ENCODE measurements at places on chromosomes 1 and 21.

GRCh38 chr1:66243548-66244130 lies 290.3 kb upstream of the SGIP1 start:
- no peak for DNase-seq

GRCh38 chr1:3313576-3313950 lies 140.9 kb upstream of the ARHGEF16 start:
- DNase-seq = no peak

DNA sequence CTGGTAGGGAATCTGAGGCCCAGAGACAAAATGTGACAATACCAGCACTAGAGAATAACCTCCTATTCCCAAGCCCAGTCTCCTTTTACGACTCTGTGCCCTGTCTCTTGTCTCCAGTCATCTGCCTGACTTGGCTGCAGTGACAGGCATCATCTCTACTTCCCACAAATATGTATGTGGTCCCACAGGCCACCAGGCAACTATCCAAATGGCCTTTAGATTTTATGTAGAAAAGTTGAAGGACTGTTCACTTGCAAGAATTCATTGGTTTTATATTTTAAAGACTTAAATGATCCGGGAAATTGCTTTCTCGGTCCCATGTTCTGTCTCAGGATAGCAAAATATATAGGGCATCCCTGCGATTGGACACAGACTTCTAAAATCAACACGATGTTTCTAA lies 11.6 kb downstream of the KRTAP24-1 start:
- no peak for DNase-seq

DNA sequence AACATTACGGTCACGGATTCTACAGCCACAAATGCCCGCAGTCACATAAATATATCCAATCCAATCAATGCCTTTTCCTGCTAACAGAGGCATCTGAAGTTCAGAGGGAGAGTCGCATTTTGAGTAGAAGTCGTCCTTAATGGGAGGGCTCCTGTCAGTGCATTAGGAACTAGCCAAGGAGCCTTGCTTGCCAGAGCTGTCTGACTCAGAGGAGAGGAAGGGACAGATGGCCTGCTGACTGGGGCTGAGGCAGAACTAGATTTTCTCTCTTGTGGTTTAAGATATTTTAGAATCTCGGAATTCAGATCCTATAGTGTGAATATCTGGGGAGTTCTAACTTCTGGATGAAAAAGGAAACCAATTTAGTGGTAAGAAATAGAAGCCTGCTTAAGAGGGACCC lies 10.6 kb downstream of the XKR8 start:
- DNase-seq = no peak

DNA sequence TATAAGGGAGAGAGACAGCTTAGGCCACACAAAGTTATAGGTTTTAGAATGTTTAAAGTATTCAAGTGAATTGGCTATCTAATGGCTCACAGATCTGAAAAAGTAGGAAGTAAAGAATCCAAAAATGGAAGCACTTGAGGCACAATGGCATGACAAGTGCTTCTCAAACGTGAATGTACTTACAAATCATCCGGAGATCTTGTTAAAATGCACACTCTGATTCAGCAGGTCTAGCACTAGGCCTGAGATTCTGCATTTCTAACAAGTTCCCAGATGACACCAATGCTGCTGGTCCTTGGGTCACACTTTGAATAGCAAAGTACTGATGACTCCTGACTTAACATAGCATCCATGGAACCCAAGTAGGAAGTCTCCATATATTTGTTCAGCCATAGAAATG lies 20.9 kb upstream of the AGL start:
- DNase-seq = no peak

GRCh38 chr1:68426594-68426993 lies 23.2 kb downstream of the RPE65 start:
- DNase-seq = no peak

DNA sequence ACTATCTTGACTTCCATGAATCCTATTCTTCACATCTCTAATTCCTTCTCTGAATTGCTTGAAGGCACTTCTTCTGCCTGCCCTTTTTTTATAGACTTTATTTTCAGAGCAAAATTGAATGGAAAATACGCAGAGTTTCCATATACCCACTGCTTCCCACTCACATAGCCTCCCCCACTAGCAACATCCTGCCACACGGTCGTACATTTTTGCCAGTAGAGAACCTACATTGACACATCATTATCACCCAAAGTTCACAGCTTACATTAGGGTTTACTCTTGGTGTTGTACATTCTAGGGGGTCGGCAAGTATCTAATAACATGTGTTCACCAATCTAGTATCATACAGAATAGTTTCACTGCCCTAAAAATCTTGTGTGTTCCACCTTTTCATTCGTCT lies 12.3 kb downstream of the EEIG2 start:
- no peak for DNase-seq

DNA sequence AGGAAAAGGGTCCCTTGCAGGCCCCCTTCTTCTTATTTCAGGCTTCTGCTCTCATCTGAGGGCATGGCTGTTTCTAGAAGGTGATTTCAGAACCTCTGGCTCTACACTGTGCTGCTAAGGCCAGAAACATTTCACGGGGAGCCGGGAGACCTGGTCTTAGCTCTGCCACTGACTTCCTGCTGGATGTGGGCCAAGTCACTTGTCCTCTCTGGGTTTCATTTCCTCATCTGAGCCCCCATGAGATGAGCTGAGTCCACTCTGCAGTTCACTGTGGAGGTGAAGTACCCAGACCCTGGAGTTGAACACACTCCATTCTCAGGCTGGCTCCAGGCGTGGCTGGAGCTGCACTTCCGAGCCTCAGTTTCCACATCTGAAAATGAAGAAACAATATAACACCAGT lies 2.1 kb downstream of the PADI1 start:
- peak; percentile 74 for DNase-seq

GRCh38 chr1:236762410-236762809 lies 32.7 kb upstream of the MTR start:
- peak; percentile 31 for DNase-seq

GRCh38 chr1:94669198-94669597 lies 127.6 kb upstream of the F3 start:
- DNase-seq = no peak
